ENCODE measurements at places on chromosomes 4 and X. TPM values are rescaled to one million over a fixed set of nuclear protein-coding genes. Genes with fewer than 3 reads are reported as not detected.

DNA sequence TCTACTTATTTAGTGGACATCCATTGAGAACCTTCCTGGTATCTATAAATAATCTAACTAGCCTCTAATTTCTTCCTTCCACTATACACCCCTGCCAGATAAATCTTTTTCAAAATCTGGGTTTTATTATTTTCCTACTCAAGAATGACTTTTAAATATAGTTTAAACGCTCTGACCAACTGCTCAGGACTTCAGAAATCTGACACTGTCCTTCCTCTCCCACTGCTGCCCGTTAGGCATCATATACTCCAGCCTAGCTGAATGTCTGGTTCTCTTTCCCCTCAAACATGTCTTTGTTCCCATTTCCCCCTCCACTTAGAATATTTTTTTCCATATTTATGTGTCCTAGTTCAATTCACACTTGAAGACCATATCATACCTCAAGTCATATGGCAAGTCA, 35.2 kb upstream of the CBLL2 start:
- no peaks in the 10 kb centered on the region for H3K27me3 ChIP-seq
- H3K4me1 ChIP-seq = no peaks in the 10 kb centered on the region
- no peak overlapping the region for H3K4me3 ChIP-seq
- H3K27ac ChIP-seq = no peak overlapping the region
- no peaks in the 10 kb centered on the region for H3K36me3 ChIP-seq
- DNase-seq = no peak

DNA sequence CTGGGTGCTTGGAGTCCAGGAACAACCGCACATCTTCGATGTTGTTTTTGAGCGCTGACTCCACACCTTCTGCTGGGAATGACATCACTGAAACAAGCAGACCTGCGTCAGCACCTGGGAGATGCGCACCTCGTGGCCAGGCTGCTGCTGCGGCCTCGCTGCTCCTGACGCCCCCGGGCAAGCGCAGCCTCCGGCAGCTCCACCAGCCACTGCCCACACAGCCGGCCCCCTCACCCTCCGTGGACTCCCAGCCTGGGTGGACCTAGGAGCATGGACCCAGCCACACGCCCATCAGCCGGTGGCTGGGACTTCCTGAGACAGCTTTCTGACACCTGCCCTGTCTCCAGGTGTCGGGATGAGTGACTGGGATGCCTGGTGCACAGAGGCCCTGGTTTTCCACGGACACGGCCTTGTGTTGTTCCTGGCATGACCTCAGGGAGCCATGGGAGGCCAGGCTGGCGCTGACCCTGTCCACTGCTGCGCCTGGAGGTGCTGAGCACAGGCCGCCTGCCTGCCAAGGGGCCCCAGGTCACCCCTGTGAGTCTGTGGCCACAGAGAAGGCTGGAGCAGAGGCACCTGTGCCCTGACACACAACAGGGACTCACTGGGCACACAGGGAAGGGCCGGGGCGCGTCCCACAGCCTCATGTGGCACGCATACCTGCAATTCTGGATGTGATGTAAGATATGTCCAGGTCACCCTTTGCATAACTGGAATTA, 48.6 kb downstream of the GAK start:
- peaks cover 21% of the 10 kb centered on the region for H3K36me3 ChIP-seq
- H3K27ac ChIP-seq = no peak overlapping the region
- no peak overlapping the region for H3K4me3 ChIP-seq
- no peaks in the 10 kb centered on the region for H3K27me3 ChIP-seq

GRCh38 chr4:1777822-1778641, 15.1 kb upstream of the FGFR3 start:
- peaks cover 9% of the 10 kb centered on the region for H3K4me1 ChIP-seq
- H3K36me3 ChIP-seq = peaks cover 7% of the 10 kb centered on the region
- peak; percentile 64 for DNase-seq
- H3K4me3 ChIP-seq = no peak overlapping the region

DNA sequence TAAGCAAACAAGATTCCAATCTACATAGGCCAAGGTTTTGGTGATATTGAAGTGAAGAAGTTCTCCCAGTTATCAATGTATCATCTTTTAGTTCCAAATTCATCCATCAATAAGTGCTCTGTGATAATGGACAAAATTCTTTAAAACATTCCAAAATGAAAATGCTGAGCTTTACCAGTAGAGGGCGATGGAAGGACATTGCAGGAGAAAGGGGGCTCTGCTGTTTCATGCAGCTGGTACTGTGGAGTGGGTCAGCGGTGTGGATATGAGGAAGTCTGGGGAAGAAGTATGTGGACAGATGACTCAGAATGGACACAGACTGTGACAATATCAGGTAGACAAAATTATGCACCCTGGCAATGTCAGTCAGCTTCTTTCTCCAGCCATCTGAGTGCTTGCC, 46.6 kb upstream of the HS6ST2 start:
- H3K4me1 ChIP-seq = no peaks in the 10 kb centered on the region
- H3K36me3 ChIP-seq = no peaks in the 10 kb centered on the region
- H3K27me3 ChIP-seq = no peaks in the 10 kb centered on the region
- peak; percentile 2 for DNase-seq
- H3K27ac ChIP-seq = no peak overlapping the region

DNA sequence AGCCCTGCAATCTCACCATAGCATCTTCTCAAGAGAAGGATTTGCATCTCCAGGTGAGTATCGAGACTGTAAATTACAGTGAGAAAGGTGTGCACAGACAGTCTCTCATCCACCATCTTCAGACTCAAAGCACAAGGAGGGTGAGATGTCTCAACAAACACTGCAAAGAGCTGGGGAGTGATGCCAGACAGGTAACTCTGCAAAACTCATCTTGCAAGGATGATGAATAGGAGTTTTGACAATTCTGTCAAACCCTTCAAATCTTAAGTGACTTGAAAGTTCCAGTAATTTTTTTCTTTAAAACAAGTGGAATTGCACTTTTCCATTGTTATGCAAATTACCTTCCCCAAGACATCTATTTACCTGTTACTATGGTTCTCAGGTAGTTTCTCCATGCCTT, 277.2 kb upstream of the VCX3A start:
- no peak overlapping the region for H3K27ac ChIP-seq
- no peaks in the 10 kb centered on the region for H3K36me3 ChIP-seq
- H3K4me3 ChIP-seq = no peak overlapping the region
- no peak for DNase-seq
- H3K4me1 ChIP-seq = no peaks in the 10 kb centered on the region

GRCh38 chr4:112647785-112648184, 10.8 kb downstream of the LARP7 start:
- no peaks in the 10 kb centered on the region for H3K36me3 ChIP-seq
- H3K27ac ChIP-seq = no peak overlapping the region
- no peak for DNase-seq
- no peaks in the 10 kb centered on the region for H3K27me3 ChIP-seq
- H3K4me1 ChIP-seq = no peaks in the 10 kb centered on the region
- H3K4me3 ChIP-seq = no peak overlapping the region

DNA sequence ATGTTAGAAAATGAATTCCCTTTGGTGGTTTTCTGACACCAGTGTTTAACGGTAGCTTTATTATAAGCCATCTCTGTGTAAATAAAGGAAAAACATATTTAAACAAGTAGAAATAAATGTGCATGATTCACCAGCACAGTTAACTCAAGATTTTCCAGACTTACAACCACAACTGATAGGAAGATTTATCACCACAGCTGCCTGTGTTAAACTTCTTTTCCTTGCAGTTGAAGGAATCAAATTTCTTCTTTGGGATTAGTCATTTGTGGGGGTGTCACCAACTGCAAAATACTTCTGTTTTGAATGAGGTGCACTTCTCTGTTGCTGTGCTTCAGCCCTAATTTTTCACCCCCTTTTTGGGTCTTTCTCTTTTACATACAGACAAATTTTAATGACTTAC, 128.1 kb upstream of the STK26 start:
- peaks cover 24% of the 10 kb centered on the region for H3K27me3 ChIP-seq
- H3K36me3 ChIP-seq = no peaks in the 10 kb centered on the region
- DNase-seq = no peak
- no peaks in the 10 kb centered on the region for H3K4me1 ChIP-seq

The PPP1R2C gene
- total RNA-seq = not detected

- H3K36me3 ChIP-seq = no peaks in the 10 kb centered on the region
- peaks cover 13% of the 10 kb centered on the region for H3K27me3 ChIP-seq
- no peak overlapping the region for H3K27ac ChIP-seq
- H3K4me3 ChIP-seq = no peak overlapping the region
- no peaks in the 10 kb centered on the region for H3K4me1 ChIP-seq
These were observed 24.6 kb upstream of the NWD2 start for GRCh38 chr4:37219990-37220389.

The TBC1D8B gene
- 15.3 TPM for total RNA-seq

The GUF1 gene
- total RNA-seq = 12.9 TPM

GRCh38 chr4:171279131-171279530, 534.1 kb upstream of the GALNTL6 start:
- H3K27ac ChIP-seq = no peak overlapping the region
- no peak for DNase-seq
- H3K4me3 ChIP-seq = no peak overlapping the region

DNA sequence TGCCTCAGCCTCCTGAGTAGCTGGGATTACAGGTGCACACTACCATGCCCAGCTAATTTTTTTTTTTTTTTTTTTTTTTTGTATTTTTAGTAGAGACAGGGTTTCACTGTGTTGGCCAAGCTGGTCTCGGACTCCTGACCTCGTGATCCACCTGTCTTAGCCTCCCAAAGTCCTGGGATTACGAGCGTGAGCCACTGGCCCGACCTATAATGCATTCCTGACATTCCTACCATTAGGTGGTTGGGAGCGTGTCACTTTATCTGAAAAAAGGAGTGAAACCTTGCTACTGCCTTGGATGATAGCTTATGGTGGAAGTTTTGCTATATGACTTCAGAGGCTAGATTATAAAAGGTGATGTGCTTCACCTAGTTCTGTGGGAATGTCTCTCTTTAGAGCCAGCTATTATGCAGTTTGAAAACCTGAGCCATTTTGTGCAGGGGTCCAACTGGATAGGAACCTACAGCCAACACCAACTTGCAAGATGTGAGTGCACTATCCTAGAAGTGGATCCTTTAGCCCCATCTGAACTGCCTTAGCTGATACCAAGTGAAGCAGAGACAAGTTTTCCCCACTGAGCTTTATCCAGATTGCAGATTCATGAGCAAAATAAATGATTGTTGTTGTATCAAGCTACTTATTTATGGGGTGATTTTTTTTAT, 29.8 kb upstream of the EMCN start:
- H3K27me3 ChIP-seq = no peaks in the 10 kb centered on the region
- H3K27ac ChIP-seq = no peak overlapping the region
- H3K36me3 ChIP-seq = no peaks in the 10 kb centered on the region
- no peaks in the 10 kb centered on the region for H3K4me1 ChIP-seq
- no peak overlapping the region for H3K4me3 ChIP-seq

GRCh38 chr4:8550691-8551090, 29.5 kb upstream of the GPR78 start:
- H3K27ac ChIP-seq = no peak overlapping the region
- no peak for DNase-seq
- H3K4me3 ChIP-seq = no peak overlapping the region

The REELD1 gene
- total RNA-seq = not detected

The ATP8A1 gene
- total RNA-seq = 0.76 TPM

The CDX4 gene
- not detected for total RNA-seq

The HDX gene
- 8.3 TPM for total RNA-seq

DNA sequence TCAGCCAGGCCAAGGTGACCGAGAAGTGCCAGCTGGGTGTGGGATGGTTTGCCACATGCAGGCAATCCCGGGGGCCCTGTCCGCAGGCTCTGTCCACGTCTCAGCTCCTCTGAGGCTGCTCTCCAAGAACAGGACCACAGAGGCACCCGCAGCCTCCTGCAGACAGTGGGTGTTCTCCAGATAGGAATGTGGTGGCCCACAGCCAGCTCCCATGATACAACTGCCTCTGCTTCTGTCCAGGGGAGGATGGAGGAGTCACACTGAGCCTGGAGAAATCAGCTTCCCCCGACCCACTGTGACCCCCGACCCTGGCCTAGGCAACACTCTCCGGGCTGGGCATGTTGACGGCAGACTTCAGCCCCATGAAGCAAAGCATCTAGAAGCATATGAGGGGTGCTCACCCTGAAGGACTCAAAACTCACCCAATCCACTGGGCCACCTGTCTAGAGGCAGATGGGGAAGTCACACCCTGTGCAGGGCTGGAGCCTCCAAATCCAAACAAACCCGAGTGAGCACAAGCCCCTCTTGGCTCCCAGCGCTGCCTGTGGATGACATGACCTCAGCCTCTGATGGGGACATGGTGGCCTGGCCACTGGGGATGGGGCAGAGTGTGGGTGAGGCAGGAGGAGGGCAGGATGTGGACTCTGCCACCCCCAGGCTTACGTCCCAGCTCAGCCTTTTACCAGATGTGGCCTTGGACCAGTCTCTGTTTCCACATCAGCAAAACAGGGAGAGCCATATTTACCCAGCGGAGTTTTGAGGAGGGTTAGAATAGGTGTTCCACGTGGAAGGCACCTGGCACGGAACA, 102.3 kb downstream of the PSAPL1 start:
- H3K4me3 ChIP-seq = no peak overlapping the region
- no peaks in the 10 kb centered on the region for H3K36me3 ChIP-seq
- no peaks in the 10 kb centered on the region for H3K4me1 ChIP-seq
- DNase-seq = no peak
- H3K27ac ChIP-seq = no peak overlapping the region
- H3K27me3 ChIP-seq = peaks cover 78% of the 10 kb centered on the region

The TECRL gene
- total RNA-seq = not detected

The KIT gene
- not detected for total RNA-seq

- peaks cover 26% of the 10 kb centered on the region for H3K36me3 ChIP-seq
- no peaks in the 10 kb centered on the region for H3K27me3 ChIP-seq
- peak overlapping the region; percentile 84 for H3K27ac ChIP-seq
- peak overlapping the region; percentile 72 for H3K4me3 ChIP-seq
These were observed 271 bp upstream of the FUNDC2 start for GRCh38 chrX:155026420-155026726.

The ZFP42 gene
- total RNA-seq = not detected

The RHOXF1 gene
- not detected for total RNA-seq

DNA sequence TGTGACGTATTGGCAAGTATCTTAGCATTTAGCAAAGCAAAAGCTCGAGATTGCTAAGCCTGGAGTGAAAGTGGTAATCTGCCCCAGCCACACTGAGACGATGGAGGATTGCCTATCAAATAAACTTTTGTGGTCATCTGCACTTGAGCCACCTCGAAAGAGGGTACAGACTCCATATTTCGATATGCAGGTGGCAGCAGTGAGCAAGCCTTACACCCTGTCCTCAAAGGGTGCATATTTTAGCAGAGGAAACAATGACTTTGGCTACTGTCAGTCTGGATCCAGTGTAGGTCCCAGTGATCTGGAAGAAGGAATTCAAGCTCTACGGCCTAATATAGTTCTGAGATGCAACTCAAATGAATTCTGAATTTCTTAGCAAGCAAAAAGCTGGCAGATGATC, 153.9 kb downstream of the ATG4A start:
- H3K36me3 ChIP-seq = no peaks in the 10 kb centered on the region
- H3K27me3 ChIP-seq = no peaks in the 10 kb centered on the region
- no peak overlapping the region for H3K27ac ChIP-seq
- H3K4me3 ChIP-seq = no peak overlapping the region
- no peaks in the 10 kb centered on the region for H3K4me1 ChIP-seq

- H3K4me1 ChIP-seq = no peaks in the 10 kb centered on the region
- no peak overlapping the region for H3K27ac ChIP-seq
These were observed 293.2 kb upstream of the LCORL start for GRCh38 chr4:18314731-18315130.

The BMPR1B gene
- total RNA-seq = 9.2 TPM

The PRR32 gene
- not detected for total RNA-seq
